H7 (cell line): ENCODE measurements at places on chromosomes 7 and 10. TPM values are rescaled to one million over a fixed set of nuclear protein-coding genes. Genes with fewer than 3 reads are reported as not detected.
A peak's percentile ranks its signal among the peaks of the same experiment; 100 is the strongest.

GRCh38 chr10:128210215-128211063 is 84.2 kb upstream of the MKI67 start:
- peak; percentile 94 for DNase-seq

GRCh38 chr10:47161465-47161864 is 138.5 kb upstream of the GDF10 start:
- DNase-seq, result no peak

- DNase-seq, result peak; percentile 65
These were observed 809 bp downstream of the C10orf143 start for GRCh38 chr10:130109796-130110245.

DNA sequence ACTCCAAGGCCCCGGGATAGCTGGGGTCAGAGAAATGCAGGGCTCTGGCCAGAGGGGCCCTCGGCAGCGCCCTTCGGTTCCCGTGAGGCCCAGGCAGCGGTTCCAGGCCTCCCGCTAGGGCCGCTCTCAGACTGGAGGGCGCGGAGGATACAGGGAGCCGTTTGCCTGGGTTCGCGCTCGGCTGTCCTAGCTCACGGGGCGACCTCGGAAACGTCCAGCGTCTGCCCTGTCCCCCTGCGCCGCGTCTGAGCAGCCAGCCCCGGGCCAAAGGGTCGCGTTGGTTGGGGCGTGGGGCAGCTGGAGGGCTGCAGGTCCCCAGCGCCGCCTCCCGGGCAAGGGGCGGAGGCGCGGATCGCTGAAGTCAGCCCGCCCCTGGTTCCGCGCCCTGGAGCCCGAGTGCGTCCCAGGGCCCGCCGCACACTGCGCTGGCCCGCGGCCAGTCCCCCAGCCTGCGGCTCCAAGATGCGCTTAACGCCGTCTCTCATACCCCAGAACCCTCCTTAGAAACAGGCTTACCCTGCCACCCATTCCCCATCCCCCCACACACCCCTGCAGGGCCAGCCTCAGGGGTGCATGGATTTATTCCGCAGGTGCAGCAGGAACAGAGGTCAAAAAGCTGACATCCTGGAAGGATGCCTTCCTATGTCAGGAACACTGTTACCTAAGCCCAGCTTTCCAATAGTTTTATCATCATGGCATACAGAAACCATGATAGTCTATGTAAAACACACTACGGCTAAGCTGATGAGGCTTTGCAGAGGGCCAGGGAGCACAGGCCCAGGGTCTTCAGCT is 22.1 kb upstream of the OPN4 start:
- DNase-seq, result peak; percentile 94

The XRCC2 gene
- 7.3 and 9.5 TPM in 2 replicates for total RNA-seq

- no peak for DNase-seq
These were observed 169.9 kb downstream of the PIP4K2A start for GRCh38 chr10:22544325-22545068.

The GIMAP6 gene
- not detected in 2 replicates for total RNA-seq

DNA sequence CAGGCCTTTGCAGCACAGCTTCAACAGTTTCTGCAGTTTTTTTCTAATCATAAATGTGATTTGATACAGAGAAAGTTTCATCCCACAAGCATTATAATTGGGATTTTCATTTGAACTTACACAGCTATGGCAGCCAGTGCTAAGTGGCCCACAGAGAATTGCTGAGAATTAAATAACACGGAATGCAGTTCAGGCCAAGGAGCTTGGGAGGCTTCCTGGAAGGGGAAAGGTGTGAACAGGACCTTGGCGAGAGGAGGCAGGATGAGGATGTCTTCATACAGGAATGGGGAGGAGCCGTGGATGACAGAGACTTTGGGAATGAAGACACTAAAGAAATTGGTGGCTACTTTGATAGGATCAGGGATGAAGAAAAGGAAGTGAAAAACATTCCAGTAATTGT is 95.3 kb downstream of the ZNF22 start:
- no peak for DNase-seq

The CALML5 gene
- total RNA-seq, result not detected in 2 replicates

GRCh38 chr10:61618388-61618961 is 44.3 kb upstream of the CABCOCO1 start:
- no peak for DNase-seq

The DENND2A gene
- total RNA-seq, result 10.1 and 11.9 TPM in 2 replicates

The LRRC4 gene
- total RNA-seq, result 5.8 and 5.9 TPM in 2 replicates

DNA sequence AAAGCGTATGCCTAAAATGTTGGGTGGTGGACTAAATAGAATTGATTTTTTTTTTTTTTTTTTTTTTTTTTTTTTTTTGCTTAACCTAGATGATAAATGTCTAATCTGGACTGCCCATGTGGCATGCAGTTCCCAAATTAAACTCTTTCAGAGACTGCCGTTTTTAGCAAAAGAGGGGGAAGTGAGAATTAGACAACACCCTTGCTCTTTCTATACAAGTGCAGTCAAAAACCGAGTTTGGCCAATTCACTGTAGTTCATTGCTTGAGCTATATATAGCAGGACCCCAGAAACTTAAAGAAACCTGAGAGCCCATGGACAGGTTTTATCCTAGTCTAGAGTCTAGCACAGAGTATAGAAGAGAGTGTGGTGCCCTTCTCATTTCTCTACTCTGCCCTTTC is 141.9 kb downstream of the GRM3 start:
- no peak for DNase-seq

GRCh38 chr7:121798453-121798840 is 74.5 kb upstream of the PTPRZ1 start:
- DNase-seq, result no peak

The ANKRD61 gene
- total RNA-seq, result 0.18 and 0.31 TPM in 2 replicates

The DMBT1 gene
- total RNA-seq, result 0.04 and 0.10 TPM in 2 replicates

The LEP gene
- not detected in 2 replicates for total RNA-seq
